ENCODE measurements at places on chromosomes 7 and 10.

GRCh38 chr7:94832051-94832450 lies 75.3 kb upstream of the PPP1R9A start:
- DNase-seq: no peak

DNA sequence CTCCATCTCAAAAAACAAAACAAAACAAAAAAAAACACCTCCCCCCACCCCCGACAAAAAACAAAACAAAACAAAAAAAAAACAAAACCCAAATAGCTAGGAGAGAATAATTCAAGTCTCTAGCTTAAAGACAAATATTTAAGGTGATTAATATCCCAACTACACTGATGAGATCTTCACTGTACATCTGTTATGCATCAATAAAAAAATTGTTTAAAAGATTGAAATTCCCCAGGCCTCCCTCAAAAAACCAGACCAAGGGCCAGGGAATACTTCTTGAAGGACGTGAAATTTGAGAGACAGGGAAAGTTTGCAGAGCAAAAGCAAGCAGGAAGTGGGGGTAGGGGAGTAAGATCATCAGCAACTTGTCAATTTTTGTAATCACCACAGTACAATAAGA lies 232.6 kb downstream of the REEP3 start:
- peak; percentile 65 for DNase-seq

- DNase-seq: no peak
These were observed 1.8 kb downstream of the CHRM2 start for GRCh38 chr7:136869991-136870865.

- DNase-seq: peak; percentile 51
These were observed 115.3 kb downstream of the HIBADH start for GRCh38 chr7:27547401-27547800.

DNA sequence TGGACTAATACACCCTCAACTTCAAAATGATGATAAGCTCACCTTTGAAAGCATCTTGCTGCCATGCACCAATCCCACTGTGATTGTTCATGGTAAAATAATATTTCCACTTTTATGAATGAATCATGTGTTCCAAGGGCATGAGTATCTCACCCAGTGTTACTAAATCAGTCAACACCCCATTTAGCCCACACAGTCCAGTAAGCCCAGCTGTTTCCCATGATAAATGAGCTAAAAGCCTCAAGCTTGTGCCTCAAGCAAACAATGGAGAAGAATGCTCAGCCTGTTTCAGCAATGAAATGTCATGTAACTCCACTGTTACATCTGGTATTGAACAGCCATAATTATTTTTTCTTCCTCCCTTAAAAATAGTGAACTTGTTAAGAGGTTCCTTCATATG lies 442.5 kb downstream of the XPNPEP1 start:
- peak; percentile 9 for DNase-seq

Measured in fibroblast of upper back skin (primary cell).